Cerebellar nuclear complex (tissue), 1 donor: ENCODE measurements at places on chromosomes 12 and 14.

- no peak for DNase-seq
Observed at GRCh38 chr12:47770086-47770726, 2.8 kb upstream of the SLC48A1 start.

DNA sequence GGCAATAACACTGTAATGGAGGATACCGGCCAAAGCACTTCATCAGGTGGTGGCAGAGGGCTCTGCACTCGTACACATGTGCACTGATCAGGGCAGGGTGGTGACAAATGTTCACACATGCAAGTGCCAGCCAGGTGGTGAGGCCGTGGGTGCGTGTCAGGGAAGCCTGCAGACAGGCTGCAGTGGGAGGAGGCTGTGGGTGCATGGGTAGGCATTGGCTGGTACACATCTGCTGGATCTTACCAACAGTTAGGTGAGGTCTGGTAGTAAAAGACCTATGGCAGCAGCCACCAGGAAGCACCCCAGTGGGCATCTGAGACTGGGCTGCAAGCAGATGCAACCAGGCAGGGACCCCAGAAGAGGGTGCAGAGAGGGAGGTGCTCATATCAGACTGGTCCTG lies 65.3 kb downstream of the PDE6H start:
- DNase-seq = no peak

GRCh38 chr12:94622475-94622874 lies 27.9 kb downstream of the TMCC3 start:
- DNase-seq = no peak

- no peak for DNase-seq
Observed at GRCh38 chr14:76985540-76986230, 42.8 kb downstream of the IRF2BPL start.

- no peak for DNase-seq
Observed at GRCh38 chr14:92897922-92898565, 24.9 kb upstream of the CHGA start.
